Left lung (tissue), 14 donors: ENCODE measurements at places on chromosomes 16 and 17. TPM values are rescaled to one million over a fixed set of nuclear protein-coding genes. Genes with fewer than 3 reads are reported as not detected.

The CD300H gene
- polyA plus RNA-seq, result not detected

The ULK2 gene
- 36.7 TPM for polyA plus RNA-seq

The EPN2 gene
- polyA plus RNA-seq, result 50.1 TPM

The MSL1 gene
- 195 TPM for polyA plus RNA-seq

The TMEM88 gene
- 17.3 TPM for polyA plus RNA-seq

The RPL13 gene
- 2,501 TPM for polyA plus RNA-seq

The EPX gene
- 0.90 TPM for polyA plus RNA-seq

The CCL8 gene
- 0.31 TPM for polyA plus RNA-seq

The SMIM5 gene
- 3.1 TPM for polyA plus RNA-seq

The NACA2 gene
- polyA plus RNA-seq, result 1.5 TPM

The ZMYND15 gene
- polyA plus RNA-seq, result 0.52 TPM

The LHX1 gene
- polyA plus RNA-seq, result 0.25 TPM

The RBFOX1 gene
- 0.41 TPM for polyA plus RNA-seq

The CCL7 gene
- polyA plus RNA-seq, result not detected

The SLC25A10 gene
- 7.6 TPM for polyA plus RNA-seq
